Kasumi-1 (cell line): ENCODE measurements at places on chromosomes 12 and 14.

GRCh38 chr12:64687816-64688215 lies 71.4 kb downstream of the GNS start:
- DNase-seq, result no peak

- DNase-seq, result no peak
These were observed 309.2 kb downstream of the SLC16A7 start for GRCh38 chr12:59904874-59905521.

DNA sequence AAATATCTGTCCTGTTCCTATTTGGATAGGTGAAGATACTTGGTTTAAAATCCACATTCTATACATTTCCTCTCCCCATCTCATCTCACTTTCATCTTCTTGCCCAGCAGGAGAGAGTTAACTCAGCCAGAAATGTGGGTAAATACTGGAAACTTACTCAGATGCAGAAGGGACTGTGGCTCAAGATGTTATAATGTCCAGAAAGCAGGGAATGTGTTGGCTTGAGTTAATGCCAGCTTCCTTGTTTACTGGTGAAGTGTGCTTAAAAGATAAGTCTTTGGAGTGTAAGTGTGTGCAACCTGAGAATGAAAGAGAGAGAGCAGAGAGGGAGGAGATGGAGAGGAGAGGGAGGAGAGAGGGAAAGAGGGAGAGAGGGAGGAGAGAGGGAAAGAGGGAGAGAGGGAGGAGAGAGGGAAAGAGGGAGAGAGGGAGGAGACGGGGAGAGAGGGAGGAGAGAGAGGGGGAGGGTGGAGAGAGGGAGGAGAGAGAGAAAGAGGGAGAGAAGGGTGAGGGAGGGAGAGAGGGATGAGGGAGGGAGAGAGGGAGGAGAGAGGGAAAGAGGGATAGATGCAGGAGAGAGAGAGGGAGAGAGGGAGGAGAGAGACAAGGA lies 22.0 kb upstream of the SNRPF start:
- DNase-seq, result no peak

DNA sequence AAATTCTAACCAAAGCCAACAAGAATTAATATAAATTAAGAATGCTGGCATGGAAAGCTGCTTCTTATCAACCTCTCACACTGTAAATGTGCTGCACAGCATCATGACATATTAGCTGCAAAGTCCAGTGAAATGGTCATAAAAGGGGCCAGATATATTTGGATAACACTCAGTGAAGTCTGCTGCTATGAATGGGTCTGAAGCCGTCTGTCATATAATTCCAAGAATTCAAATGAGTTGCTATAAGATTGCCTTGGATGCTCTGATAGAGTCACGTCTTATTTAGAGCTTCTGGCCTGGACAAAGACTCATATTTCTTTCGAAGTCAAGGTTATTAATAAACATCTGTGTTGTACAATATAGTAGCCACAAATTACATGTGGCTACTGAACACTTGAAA lies 54.3 kb upstream of the OVCH1 start:
- no peak for DNase-seq

DNA sequence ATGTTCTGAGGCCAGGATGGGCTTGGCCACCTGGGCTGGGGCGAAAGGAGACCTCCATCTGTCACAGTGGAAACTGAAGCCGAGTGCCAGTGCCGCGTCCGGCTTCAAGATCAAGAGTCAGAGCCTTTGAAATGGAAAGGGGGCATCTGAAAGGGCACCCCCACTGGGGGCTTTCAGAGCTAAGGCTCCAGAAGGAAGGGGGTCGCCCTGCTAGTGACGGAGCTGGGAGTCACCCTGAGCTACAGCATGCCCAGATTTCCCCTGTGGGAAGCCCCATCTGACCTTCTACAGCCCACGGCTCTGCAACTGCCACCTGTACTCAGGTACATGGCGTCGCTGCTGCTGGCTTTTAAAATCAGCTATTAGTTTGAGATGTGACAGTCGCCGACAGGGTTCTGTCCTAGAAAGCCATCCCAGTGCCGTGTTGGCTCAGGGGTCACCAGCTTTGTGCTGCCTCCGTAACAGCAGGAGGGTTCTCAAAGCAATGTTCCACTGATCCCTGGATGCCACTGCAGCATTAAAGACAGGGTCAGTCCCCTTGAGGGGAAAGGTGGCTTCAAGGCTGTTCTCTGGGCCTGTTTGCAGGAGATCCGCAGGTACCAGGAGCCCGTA lies 31.5 kb downstream of the CCNK start:
- DNase-seq, result no peak

DNA sequence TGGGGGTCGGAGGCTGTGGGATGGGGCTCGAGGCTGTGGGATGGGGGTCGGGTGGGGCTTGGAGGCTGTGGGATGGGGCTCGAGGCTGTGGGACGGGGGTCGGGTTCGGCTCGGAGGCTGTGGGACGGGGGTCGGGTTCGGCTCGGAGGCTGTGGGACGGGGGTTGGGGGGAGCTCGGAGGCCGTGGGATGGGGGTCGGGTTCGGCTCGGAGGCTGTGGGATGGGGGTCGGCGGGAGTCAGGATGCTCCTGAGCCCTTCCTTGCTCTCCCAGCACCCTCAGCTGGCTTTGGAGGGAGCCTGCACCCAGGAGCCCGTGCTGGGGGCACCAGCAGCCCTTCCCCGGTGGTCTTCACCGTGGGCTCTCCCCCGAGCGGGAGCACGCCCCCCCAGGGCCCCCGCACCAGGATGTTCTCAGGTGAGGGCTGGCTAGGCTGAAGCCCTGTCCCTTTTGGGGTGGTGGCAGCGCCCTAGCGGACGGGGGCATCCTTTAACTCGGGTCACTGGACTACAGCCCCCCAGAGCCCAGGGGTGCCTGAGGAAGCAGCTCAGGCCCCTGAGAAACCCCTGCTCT lies 11.9 kb upstream of the PUS1 start:
- no peak for DNase-seq

DNA sequence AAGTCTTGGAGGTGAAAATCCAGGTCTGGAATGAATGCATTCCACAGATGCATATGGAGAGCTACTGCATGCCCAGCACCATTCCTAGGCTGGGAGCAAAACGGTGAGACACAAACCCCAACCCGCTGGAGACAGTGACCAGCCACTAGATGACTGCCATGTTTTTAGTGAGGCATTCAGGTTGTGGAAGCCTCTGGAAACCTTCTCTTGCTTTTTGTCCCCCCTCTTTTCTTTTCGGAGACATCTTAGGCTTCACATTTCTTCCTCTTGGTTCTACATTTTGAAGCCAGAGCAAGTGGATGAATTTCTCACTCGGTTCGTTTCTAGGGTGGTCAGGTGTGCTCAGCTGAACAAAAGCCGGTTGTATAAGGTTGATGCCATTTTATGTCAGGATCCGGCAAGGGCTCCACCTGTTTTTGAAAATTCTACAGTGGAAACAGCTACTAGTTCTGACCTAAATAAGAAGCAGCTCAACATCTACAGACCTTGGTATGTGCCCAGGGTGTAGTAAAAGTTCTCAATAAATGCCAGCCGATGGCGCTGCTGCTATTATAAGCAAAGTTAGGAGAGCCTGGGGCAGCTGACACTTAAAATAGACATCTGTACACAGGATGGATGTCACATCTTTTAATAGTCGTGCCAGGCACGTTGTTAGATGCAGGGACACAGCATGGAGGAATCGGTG lies 1.8 kb upstream of the ZNF839 start:
- peak; percentile 86 for DNase-seq

GRCh38 chr12:83386527-83387264 lies 700.0 kb downstream of the TMTC2 start:
- DNase-seq, result no peak

GRCh38 chr12:64039281-64039871 lies 182.7 kb downstream of the KICS2 start:
- no peak for DNase-seq

- DNase-seq, result no peak
These were observed 274.3 kb upstream of the FAR2 start for GRCh38 chr12:28874758-28875157.

DNA sequence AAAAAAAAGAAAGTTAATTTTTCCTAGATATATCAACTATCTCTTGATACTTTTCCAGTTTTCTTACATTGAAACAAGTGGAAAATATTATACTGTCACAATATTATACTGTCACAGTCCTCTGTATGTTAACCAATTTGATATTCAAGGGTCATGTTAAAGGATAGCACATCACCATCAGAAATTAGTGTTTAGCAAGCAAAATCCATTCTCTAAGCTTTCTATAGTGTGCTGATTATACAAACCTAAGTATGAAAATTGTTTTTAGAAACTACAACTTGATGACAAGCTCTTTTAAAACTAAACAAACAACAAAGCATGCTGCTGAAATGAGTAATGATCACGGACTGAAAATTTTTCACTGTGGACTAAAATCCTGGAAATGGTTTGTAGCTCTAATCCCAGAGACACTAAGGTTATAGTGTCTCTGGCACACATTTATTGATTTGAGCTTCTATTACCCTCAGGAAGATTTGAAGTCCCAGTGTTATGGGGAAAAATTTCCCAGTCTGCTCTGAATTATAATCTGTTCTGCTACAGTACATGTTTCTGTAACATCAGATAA lies 9.7 kb downstream of the SPTSSA start:
- DNase-seq, result no peak

DNA sequence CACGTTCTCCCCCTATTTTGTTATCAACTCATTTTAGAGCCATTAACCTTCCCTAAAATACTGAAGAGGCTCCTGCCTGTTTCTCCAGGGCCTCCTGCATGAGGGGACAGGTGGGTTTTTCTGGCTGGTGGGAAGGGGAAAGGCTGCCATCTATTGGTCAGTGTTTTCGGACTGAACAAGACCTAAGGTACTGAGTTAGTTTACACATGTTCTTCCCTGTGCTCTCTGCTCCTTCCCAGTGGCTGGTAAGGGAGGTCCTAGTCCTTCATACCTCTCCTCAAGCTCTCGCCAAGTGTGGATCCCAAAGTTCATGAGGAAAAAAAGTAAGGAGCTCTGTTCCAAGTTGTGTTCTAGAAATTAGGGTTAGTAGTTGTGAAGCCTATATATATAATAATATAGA lies 357.5 kb downstream of the FSCB start:
- peak; percentile 23 for DNase-seq

GRCh38 chr12:124952801-124953200 lies 36.1 kb downstream of the DHX37 start:
- DNase-seq, result no peak

DNA sequence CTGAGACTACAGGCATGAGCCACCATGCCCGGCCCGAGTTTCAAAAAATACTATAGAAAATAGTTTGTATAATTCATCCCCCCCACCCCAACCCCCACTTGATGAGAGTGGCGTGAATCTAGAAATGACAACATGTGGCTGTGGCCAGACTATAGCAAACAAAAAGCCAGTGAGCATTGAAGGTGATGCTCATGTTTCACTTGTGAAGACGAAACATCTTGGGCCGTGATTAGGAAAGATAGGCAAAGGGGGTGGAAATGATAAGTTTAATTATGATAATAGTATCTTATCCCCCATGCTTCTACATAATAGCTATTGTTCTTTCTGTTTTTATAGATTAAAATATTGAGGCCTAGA lies 8.5 kb downstream of the BORCS5 start:
- no peak for DNase-seq

DNA sequence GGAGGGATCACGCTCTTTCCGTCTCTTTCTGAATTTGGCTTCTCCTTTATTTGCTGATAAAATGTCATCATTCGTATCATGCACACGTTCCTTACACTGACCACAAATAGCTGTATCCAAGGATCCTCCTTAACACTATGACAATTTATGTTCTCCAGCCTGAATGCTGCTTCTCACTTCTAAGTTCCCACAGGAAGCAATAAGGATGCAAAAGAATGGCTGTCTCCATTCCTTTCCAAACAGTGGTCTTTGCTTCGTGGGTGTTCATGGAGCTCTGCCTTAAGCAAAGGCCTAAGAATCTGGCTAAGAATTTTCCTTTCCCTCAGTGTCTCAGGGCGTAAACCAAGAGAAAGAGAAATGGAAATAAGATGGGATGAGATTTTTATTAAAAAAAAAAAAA lies 200.2 kb downstream of the ITPR2 start:
- no peak for DNase-seq

- no peak for DNase-seq
These were observed 143.6 kb downstream of the DUSP6 start for GRCh38 chr12:89208661-89209096.

- no peak for DNase-seq
These were observed 128.0 kb downstream of the BCAT1 start for GRCh38 chr12:24820872-24821271.

DNA sequence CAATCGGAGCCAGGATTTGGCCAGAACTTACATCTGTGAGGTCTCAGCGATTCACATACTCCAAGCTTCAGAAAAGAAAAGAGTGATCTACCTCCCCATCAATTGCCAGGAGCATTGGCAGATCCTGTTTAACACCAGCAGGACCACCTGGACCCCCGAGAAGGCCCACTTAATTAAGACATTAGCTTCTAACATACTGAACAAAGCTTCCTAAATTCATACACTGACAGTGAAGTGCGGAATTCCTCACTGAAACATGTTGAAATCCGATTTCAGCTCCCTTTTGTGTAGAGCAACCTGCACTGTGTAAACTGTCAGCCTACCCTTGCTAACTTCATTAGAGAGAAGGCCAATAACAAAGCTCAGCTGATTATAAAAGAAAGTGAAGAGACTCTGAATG lies 274.0 kb downstream of the NOVA1 start:
- DNase-seq, result no peak

- no peak for DNase-seq
These were observed 123.3 kb downstream of the CEP83 start for GRCh38 chr12:94336211-94336925.

DNA sequence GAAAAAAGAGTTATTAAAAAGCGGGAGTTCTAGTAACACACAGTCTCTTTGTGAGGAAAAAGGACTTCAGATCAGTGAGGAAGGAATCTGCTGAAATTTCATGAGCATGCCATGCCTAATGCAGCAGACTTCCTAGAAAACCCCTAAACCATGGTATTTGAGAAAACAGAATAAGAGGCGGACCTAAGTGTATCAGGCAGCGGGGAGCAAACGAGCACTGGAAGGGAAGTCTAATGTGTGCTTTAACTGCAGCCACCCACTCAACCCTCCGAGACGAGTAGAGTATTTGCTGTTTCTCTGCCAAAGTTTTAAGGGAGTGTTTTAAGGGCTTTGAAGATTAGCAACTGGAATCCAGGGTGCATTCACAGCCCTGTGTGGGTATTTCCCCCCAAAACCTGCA lies 36.5 kb downstream of the ACADS start:
- DNase-seq, result no peak

- no peak for DNase-seq
These were observed at the start of gene FGF6 for GRCh38 chr12:4445156-4446101. TSS of gene FGF6 (minus strand) at chr12:4445815. CDS start at chr12:4445570, 245 bp downstream.

DNA sequence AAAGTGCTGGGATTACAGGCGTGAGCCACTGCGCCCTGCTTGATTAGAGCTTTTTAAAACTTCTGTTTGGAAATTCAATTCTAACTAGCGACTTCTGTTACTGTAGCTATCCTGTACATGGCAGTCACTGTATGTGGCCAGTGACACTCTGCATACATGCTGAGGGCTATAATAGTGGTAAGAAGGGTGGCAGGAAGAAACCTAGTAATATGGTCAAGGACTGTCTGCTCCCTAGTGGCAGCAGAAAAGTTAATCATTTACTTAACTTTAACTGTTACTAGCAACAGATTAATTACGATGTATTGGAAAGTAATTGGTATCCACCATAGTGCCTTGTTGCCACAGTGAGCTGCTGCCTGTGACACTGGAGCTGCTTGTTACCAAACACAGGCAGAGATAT lies 149.0 kb downstream of the KITLG start:
- DNase-seq, result no peak
